H7 (cell line): ENCODE measurements at places on chromosomes 16 and 17. TPM values are rescaled to one million over a fixed set of nuclear protein-coding genes. Genes with fewer than 3 reads are reported as not detected.

CA5A gene
- total RNA-seq: not detected in 2 replicates

- no peak for DNase-seq
Observed at GRCh38 chr17:49071106-49071505, 61.5 kb upstream of the B4GALNT2 start.

- DNase-seq: no peak
Observed at GRCh38 chr17:70343114-70343513, 173.8 kb downstream of the KCNJ2 start.

- DNase-seq: peak; percentile 98
Observed at GRCh38 chr17:40100669-40101366, 429 bp upstream of the NR1D1 start.

- DNase-seq: no peak
Observed at GRCh38 chr17:31231852-31232251, 65.2 kb downstream of the OMG start.
